Ovary (tissue), 10 donors: ENCODE measurements at places on chromosomes 7 and 10. TPM values are rescaled to one million over a fixed set of nuclear protein-coding genes. Genes with fewer than 3 reads are reported as not detected.
A peak's percentile ranks its signal among the peaks of the same experiment; 100 is the strongest.

DNA sequence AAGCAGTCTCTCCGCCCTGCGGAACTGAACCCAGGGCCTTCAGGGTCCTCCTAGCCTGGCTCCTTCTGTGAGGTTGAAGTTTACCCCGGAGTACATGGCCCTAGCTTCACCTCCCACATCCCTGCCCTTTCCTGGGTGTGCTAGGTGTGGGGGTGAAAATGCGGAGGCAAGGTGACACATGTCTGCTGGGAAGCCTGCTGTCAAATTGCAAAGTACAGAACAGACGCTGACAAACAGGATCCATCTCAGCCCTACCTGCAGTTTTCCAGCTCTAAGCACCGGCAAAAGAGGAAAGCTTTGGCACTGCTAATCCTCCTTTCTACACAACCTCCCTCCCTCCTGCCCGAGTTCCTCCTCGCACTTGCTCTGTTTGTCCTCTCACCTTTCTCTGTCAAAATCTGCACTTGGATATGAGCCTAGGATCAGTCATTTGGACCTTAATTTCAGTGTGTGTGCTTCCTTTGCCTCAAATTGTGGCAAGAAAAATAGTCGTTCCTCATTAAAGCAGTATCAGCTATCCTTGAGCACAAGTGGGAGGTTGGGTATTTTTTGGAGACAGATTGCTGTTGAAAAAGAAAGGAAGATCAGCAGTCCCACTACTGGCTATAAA is 14.4 kb upstream of the GPR15LG start:
- H3K27ac ChIP-seq = no peak overlapping the region
- H3K27me3 ChIP-seq = no peaks in the 10 kb centered on the region

DNA sequence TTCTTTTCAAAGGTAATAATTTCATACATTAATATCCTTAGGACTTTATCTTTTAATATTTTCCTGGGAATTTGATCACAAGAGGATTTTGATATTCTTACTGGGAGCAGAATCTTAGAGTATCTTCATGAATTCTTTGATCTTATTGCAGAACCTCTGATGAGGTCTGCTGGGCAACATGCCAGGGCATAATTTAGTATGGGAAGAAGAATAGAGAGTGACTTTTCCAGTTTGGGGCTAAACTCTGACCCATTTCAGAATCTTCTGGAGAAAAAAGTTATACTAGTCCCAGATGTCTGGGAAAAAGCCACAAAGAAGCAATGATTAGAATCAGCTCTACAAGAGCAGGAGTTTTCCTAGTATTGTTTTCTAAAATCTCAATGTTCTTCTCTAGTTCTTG is 28.0 kb upstream of the RSU1 start:
- H3K4me3 ChIP-seq = no peak overlapping the region
- DNase-seq = no peak
- peak overlapping the region; percentile 2 for H3K27ac ChIP-seq
- H3K27me3 ChIP-seq = no peaks in the 10 kb centered on the region
- H3K4me1 ChIP-seq = peaks cover 3% of the 10 kb centered on the region
- no peaks in the 10 kb centered on the region for H3K36me3 ChIP-seq

DNA sequence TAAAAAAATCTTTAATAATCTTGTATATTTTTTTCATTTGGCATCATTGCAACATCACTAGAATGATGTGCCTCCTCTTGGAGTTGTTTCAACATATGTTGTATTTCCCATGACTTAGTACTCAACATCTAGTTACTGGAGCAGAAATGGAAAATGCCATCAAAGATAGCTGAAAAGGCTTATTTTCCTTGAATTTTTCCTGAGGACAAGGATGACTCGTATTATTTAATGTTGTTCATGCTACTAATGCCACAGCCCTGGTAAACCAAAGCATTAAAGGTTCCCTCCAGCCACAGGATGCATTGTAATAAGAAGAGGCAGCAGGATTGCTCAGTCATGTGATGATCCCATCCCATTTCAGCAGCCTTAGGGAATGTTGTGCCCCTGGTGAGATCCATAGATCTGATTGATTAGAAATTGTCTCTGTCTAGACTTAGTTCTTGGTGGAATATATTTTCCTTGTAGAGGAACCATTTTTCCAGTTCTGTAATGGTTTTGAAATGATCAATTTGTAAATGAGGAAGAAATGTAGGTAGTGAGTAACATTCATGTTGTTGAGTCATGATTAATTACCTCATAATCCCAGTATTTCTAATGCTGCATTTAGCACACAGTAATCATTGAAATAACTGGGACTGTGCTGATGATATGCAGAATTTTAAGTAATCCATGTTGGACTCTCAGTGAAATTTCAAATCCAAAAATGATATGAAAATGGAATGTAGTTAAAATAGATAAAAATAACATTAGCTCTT is 91.3 kb upstream of the SMIM30 start:
- no peak overlapping the region for H3K4me3 ChIP-seq
- DNase-seq = no peak
- H3K4me1 ChIP-seq = no peaks in the 10 kb centered on the region
- H3K27ac ChIP-seq = no peak overlapping the region
- no peaks in the 10 kb centered on the region for H3K36me3 ChIP-seq

GRCh38 chr7:55177589-55178261 is 158.9 kb downstream of the EGFR start:
- H3K4me1 ChIP-seq = peaks cover 27% of the 10 kb centered on the region
- H3K27ac ChIP-seq = peak overlapping the region; percentile 27
- H3K36me3 ChIP-seq = no peaks in the 10 kb centered on the region
- DNase-seq = peak; percentile 76
- H3K27me3 ChIP-seq = no peaks in the 10 kb centered on the region

- no peak overlapping the region for H3K27ac ChIP-seq
- H3K4me3 ChIP-seq = no peak overlapping the region
- no peak for DNase-seq
- H3K36me3 ChIP-seq = no peaks in the 10 kb centered on the region
- no peaks in the 10 kb centered on the region for H3K4me1 ChIP-seq
Measured at GRCh38 chr7:148503900-148504487, 86.6 kb upstream of the C7orf33 start.

- H3K36me3 ChIP-seq = no peaks in the 10 kb centered on the region
- H3K4me1 ChIP-seq = no peaks in the 10 kb centered on the region
- H3K27me3 ChIP-seq = no peaks in the 10 kb centered on the region
- DNase-seq = no peak
Measured at GRCh38 chr10:8338177-8338766, 283.8 kb downstream of the GATA3 start.

- no peak for DNase-seq
- H3K27me3 ChIP-seq = no peaks in the 10 kb centered on the region
- H3K4me1 ChIP-seq = no peaks in the 10 kb centered on the region
- H3K4me3 ChIP-seq = no peak overlapping the region
- H3K27ac ChIP-seq = no peak overlapping the region
Measured at GRCh38 chr7:27137640-27138315, 5.7 kb downstream of the HOXA5 start.

GRCh38 chr10:100645613-100646392 is 99.6 kb upstream of the PAX2 start:
- DNase-seq = no peak
- no peaks in the 10 kb centered on the region for H3K4me1 ChIP-seq
- H3K4me3 ChIP-seq = no peak overlapping the region

DNA sequence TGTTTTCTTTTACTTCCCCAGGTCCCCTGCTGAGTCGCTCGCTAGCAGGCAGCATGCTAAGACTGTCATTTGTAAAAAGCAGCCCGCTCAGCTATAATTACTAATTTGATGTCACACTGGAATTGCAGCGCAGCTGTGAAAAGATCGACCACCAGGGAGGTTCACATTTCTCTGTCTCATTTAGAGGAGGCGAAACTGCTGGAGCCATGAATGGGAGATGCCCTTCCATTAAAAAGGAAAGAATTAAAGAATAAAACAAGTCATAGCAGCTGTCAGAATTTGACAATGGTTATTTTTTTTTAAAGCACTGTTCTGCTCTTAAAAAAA is 153.5 kb downstream of the PIP4K2A start:
- no peak overlapping the region for H3K4me3 ChIP-seq
- H3K36me3 ChIP-seq = no peaks in the 10 kb centered on the region

GRCh38 chr7:77657427-77658224 is 38.6 kb upstream of the RSBN1L start:
- no peaks in the 10 kb centered on the region for H3K27me3 ChIP-seq
- no peak overlapping the region for H3K27ac ChIP-seq
- H3K4me3 ChIP-seq = no peak overlapping the region
- no peaks in the 10 kb centered on the region for H3K4me1 ChIP-seq
- no peak for DNase-seq

GRCh38 chr7:68304536-68304935 is 1293.7 kb upstream of the AUTS2 start:
- no peak overlapping the region for H3K27ac ChIP-seq
- no peaks in the 10 kb centered on the region for H3K36me3 ChIP-seq
- no peak overlapping the region for H3K4me3 ChIP-seq
- no peaks in the 10 kb centered on the region for H3K4me1 ChIP-seq
- no peaks in the 10 kb centered on the region for H3K27me3 ChIP-seq

- no peaks in the 10 kb centered on the region for H3K4me1 ChIP-seq
- H3K36me3 ChIP-seq = no peaks in the 10 kb centered on the region
- no peak overlapping the region for H3K27ac ChIP-seq
- DNase-seq = no peak
- H3K4me3 ChIP-seq = no peak overlapping the region
Measured at GRCh38 chr7:152894295-152895170, 135.0 kb downstream of the ACTR3B start.

GRCh38 chr7:33687625-33688024 is 217.7 kb upstream of the BMPER start:
- H3K36me3 ChIP-seq = no peaks in the 10 kb centered on the region
- no peaks in the 10 kb centered on the region for H3K4me1 ChIP-seq
- DNase-seq = no peak
- H3K27ac ChIP-seq = no peak overlapping the region

SUGCT gene
- 5.1 TPM for total RNA-seq

ARMH3 gene
- 18.1 TPM for total RNA-seq

CYP3A7 gene
- 0.34 TPM for total RNA-seq

TEX47 gene
- not detected for total RNA-seq

THSD7A gene
- 1.8 TPM for total RNA-seq

PON3 gene
- 14.6 TPM for total RNA-seq

RAMP3 gene
- 4.8 TPM for total RNA-seq

LRCH4 gene
- 109 TPM for total RNA-seq
